ENCODE measurements at places on chromosomes 5 and 9.
A peak's percentile ranks its signal among the peaks of the same experiment; 100 is the strongest.

GRCh38 chr5:178381921-178382695 lies 149.5 kb upstream of the PHYKPL start:
- no peak for DNase-seq

- DNase-seq: peak; percentile 74
Measured at GRCh38 chr5:31944684-31945445, 229.3 kb downstream of the GOLPH3 start.

- no peak for DNase-seq
Measured at GRCh38 chr9:6488395-6488794, 75.4 kb downstream of the UHRF2 start.

GRCh38 chr9:79651251-79651795 lies 79.6 kb downstream of the TLE4 start:
- no peak for DNase-seq

DNA sequence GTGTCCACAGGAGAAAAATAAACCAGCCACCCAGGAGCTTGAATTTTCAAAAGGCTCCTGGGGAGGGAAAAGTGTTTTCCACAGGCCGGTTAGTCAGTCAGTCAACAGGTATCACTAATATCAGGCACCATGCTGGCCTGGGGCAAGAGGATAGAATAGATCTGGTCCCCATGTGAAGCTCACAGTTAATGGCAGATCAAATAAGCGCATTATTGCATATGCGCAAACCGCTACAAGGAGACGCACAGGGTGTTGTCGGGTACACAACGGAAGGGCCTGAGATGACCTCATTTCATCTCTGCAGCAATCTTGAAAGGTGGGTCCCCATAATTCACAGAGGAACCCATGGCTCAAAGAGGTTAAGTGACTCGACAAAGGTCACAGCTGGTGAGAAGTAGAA lies 260.7 kb downstream of the CRB2 start:
- no peak for DNase-seq

GRCh38 chr9:122445155-122445749 lies 32.5 kb downstream of the OR1J1 start:
- DNase-seq: peak; percentile 95

GRCh38 chr5:168460606-168461005 lies 25.7 kb upstream of the RARS1 start:
- DNase-seq: no peak

DNA sequence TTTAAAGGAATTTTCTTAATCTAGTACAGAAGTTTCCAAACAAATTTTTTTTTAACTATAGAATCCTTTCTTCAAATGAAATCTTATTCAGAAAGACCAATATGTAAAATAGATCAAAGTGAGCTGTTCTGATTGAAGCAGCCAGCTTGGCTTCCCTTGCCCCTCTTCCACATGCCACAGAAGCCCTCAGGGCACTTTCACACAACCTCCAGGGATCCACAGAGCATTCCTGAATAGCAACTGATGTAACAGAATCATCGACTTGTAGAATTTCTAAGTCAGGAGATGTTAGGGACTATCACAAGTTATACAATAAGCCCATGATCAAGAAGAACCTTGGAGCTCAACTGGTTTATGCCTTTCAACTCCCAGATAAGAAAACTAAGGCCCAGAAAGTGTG lies 427.8 kb upstream of the C9orf72 start:
- DNase-seq: no peak

DNA sequence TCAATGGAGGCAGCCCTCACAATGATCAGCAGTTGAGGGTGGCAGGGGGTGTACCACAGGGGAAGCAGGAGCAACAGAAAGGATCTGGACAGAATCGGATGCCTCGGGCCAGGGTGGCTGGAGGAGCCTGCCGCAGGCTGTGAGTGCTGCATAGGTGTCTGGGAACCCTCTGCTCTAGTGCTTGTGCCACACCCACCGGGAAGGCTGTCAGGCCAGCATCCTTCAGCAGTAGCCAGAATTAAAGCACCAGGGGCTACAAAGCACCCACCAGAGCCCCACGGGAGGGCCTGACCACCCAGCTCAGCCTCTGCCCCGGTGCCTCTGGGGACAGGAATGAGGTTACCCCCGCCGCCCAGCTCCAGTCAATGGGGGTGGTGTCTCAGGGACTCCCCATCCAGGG lies 49.0 kb downstream of the ARHGEF37 start:
- DNase-seq: no peak

DNA sequence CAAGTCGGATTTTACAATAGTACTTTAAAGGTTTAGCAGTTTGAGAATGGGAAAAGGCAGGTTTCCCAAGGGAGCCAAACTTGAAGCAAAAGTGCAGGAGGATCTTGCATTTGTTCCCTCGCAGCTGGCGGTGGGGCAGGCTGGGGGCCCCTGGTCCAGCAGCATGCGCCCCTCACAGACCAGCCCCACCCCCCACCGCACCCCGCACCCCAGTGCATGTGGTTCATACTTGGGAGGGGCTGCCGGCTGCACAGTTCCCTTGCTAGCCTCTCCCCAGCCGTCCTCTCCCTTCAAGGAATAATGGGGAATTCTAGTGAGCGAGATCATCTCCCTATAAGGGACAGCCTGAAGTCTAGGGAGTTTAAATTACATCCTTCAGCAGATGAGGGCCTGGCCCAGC lies 273.1 kb upstream of the IRX2 start:
- no peak for DNase-seq

DNA sequence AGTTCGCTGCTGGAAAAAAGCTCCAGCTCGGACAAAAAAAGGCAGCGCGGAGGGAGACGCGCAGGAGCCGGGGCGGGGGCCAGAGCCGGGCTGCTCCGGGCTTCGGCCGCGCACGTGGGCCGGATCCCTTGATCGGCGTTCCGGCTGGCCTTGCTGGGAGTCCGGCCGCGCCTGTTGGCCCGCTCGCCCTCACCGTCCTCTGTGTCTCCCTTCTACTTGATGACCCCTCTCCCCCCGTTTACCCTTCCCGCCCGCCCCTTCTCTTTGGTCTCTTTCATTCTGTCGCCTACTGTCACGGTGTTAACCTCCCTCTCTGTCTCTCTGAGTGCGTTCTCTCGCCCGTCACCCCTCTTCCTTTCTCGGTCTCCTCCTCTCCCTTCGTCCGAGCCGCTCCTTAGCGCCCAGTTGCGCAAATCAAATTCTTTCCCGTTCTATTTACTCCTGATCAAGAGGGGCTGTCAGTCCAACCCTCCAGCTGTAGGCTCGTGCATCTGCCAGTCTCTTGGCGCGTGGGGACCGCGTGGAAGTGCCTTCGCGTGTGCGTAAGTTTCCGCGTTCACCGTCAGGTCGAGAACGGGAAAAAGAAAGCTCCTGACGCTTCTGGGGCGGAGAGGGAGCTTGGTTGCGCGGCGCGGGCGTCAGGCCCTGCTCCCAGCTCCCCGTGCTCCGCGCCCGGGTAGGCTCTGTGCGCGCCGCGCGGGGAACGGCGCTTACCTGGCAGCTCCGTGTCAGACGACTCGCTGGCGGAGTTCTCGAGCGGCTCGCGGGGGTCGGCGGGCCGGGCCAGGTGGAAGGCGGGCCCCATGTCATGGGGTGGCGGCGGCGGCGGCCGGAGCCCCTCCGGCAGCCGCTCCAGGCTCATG lies 798 bp downstream of the PITX1 start:
- DNase-seq: no peak

- DNase-seq: no peak
Measured at GRCh38 chr9:125829743-125830142, 82.6 kb downstream of the PBX3 start.

- no peak for DNase-seq
Measured at GRCh38 chr5:2093859-2094615, 211.3 kb upstream of the IRX4 start.

DNA sequence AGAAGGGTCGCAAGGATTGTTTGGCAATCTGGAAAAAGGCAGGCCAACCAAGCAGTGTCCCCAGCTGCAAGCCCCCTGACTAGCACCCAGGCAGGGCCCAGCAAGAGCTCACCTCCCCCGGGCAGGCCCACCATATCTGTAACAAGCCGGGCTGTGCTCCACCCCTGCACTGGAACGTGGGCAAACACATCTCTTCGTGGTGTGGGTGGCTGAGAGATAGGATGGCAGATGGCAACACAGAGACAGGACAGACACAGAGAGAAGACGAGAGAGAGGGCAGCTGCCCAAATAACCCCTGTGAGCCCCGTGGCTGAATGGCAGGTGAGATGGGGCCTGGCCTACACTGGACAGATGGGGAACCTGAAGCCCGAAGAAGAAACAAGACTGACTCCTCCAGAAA lies 9.4 kb downstream of the BBLN start:
- no peak for DNase-seq

DNA sequence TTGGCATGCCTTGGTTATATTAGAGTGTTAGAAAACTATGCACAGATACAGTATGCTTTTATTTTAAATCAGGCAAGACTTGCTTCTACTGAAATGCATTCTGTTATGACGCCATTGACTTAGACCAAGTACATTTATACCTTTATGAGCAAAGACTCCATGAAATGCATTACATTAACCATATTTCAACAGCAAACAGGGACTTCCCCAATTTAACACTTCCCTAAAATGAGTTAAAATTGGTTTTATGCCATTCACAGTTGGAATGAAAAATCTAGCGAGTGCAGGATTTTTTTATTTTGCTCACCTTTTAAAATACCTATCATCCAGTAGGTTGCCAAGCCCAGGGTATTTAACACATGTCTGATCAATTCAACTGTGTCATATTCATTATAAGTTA lies 272.1 kb upstream of the IZUMO3 start:
- no peak for DNase-seq

- DNase-seq: no peak
Measured at GRCh38 chr5:139186752-139187326, 11.3 kb downstream of the SIL1 start.

GRCh38 chr5:85337435-85337834 lies 952.8 kb upstream of the EDIL3 start:
- no peak for DNase-seq

- DNase-seq: no peak
Measured at GRCh38 chr5:93573354-93574351, 7.4 kb downstream of the NR2F1-AS1 start.

GRCh38 chr5:148374690-148375360 lies 8.9 kb upstream of the FBXO38 start:
- DNase-seq: no peak

- DNase-seq: peak; percentile 29
Measured at GRCh38 chr5:145484158-145484557, 351.0 kb downstream of the PRELID2 start.

DNA sequence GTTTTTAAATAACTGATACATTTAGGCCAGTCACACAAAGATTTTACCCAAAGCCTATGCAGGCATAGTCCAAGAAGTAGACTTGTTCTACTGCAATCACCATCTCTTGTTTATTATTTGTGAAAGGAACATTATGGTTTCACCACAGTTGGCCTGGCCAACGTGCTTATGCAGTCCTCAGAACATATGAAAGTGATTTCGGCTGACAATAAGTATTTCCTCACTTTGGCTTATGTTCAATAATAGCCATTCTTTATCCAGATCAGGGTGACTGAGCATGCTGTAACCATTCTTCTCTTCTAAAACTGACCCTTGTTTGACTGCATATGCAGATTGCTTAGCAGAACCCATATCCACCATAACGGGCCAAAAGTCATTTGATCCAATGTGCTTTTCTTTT lies 76.6 kb upstream of the CCDC152 start:
- no peak for DNase-seq

- no peak for DNase-seq
Measured at GRCh38 chr5:14185326-14186058, 42.4 kb downstream of the TRIO start.

DNA sequence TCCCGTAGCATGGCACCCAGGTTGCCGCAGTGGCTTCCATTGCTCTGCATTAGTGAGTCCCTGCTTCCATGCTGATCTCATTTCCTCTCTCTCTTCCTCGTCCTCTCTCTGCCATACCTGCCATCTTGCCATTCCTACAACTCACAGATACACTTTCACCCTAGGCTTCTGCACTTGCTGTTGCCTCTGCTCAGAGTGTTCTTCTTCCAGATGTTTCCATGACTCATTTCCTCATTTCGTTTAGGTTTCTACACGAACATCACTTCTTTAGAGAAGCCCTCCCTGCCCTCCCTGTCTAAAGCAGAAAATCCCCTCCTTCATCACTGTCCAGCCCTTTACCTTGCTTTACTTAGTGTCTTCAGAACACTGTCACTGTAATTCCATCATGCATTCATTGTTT lies 115.2 kb upstream of the WWC1 start:
- DNase-seq: no peak
